ENCODE measurements at places on chromosomes 16 and 17.

DNA sequence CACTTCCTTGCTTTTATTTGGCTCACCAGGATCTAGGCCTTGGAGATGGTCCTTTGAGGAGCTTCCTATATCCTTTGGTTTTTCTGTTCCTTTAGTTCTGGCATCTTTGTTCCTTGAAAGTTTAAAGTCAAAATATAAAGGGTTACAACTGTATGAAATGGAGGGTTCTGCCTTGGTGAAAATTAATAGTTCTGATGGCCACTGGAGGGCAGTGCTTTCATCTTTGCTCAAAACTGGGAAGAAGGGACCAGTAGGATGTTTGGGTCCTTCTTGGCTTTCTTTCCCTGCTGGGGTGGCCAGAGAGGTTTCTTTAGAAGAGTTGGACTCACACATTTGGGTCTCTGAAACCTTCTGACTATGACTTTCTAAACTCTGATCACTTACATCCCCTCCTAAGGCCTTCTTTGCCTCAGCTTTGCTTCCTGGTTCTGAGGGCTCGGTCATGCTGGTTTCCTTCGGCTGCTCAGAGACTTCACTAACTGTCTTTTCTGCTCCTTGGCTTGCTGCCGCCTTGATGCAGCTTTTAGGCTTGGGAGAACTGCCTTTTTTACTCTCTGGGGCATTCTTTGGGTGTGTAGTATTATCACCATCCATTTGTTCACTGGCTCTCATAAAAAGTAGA, 10.9 kb upstream of the ITGA2B start:
- no peak for DNase-seq

GRCh38 chr17:6085812-6086211, 15.6 kb downstream of the WSCD1 start:
- DNase-seq = no peak

- no peak for DNase-seq
Observed at GRCh38 chr17:40921026-40921425, 16.4 kb downstream of the KRT23 start.

- no peak for DNase-seq
Observed at GRCh38 chr16:82888591-82889001, 261.8 kb downstream of the CDH13 start.

DNA sequence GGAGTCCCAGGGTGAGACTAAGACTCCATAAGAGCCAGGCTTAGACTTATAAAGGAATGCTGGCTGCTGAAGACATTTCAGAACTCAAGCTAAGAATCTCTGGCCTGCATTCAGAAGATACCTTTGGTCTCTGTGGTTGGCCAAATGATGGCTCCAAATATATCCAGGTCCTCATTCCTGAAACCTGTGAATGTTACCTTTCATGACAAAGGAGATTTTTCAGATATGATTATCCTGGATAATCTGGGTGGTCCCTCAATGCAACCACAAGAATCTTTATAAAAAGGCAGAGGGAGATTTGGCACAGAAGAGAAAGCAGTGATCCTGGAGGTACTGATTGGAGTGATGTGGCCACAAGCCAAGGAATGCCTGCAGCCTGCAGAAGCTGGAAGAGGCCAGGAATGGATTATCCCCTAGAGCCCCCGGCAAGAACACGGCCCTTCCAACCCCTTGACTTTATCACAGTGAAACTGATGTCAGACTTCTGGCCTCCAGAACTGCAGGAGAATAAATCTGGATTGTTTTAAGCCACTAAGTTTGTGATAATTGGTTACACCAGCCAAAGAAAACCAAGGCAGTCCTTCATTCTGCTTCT, 253.3 kb downstream of the SLC39A11 start:
- DNase-seq = no peak

DNA sequence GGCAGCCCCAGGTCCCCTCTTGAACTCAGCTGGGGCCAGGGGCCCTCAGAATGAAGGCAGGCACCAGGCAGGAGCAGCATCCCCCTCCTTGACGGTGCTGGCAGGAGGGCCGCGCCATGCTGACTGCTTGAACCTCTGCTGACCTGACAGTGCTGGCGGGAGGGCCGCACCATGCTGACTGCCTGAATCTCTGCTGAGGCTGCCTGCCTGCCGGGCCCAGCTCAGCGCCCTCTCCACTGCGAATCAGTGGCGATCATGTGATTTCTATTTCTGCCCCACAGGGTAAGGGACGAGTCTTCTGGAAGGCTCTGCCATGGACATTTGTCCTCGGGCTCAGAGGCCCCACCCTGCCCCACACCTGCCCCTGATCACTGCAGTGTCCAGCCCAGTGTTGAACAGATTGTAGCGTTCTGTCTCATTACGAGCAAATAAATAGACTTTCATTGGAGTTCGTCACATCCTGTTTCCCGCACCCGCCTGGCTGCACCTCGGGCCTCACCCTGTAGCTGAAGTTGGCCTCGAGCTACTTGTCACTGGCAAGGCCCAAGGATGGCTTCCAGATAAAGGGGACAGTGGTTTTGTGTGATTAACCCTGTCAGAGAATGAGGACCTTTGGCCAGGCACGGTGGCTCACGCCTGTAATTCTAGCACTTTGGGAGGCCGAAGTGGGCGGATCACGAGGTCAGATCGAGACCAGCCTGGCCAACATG, 8.6 kb downstream of the C16orf90 start:
- no peak for DNase-seq

- no peak for DNase-seq
Observed at GRCh38 chr17:250487-251300, 69.2 kb upstream of the DOC2B start.

GRCh38 chr17:73620414-73620813, 23.8 kb downstream of the SDK2 start:
- no peak for DNase-seq

- no peak for DNase-seq
Observed at GRCh38 chr16:83674931-83675535, 132.7 kb upstream of the HSBP1 start.

DNA sequence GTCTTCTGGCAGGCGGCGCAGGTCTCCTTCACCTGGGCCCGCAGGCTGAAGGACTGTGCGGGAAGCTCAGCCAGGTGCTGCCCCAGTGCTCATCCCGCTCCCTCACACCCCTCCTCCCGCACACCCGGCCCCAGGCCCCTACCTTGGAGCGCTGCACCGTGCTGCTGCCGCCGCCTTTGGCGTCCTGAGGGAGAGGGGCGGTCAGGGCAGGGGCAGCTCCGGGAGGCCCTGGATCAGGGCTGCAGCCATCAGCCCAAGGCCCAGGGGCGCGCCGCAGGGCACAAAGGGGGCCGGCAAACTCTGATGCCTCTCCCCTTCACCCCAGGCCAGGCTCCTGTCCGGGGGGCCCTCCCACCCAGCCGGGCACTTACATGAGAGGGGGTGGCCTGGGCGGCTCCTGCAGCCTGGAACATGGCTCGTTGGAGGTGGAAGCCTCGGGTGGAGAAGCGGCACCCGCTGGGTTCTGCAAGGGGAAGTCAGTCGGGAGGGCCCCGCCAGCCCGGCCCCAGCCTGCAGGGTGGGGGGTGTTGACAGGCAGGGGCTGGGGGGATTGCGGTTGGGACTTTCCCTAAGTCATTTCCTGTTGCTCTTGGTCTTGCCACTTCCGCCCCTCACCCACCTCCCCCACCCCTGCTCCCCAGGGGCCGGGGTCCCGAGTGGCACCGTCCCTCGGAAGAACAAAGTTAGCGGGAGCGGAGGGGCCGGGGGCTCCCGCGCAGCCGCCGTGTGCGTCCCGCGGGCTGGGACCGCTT, 863 bp downstream of the LIMD2 start:
- peak; percentile 94 for DNase-seq

GRCh38 chr17:53950858-53951250, 128.1 kb downstream of the KIF2B start:
- DNase-seq = no peak

GRCh38 chr17:258045-258734, 76.7 kb upstream of the DOC2B start:
- DNase-seq = no peak

DNA sequence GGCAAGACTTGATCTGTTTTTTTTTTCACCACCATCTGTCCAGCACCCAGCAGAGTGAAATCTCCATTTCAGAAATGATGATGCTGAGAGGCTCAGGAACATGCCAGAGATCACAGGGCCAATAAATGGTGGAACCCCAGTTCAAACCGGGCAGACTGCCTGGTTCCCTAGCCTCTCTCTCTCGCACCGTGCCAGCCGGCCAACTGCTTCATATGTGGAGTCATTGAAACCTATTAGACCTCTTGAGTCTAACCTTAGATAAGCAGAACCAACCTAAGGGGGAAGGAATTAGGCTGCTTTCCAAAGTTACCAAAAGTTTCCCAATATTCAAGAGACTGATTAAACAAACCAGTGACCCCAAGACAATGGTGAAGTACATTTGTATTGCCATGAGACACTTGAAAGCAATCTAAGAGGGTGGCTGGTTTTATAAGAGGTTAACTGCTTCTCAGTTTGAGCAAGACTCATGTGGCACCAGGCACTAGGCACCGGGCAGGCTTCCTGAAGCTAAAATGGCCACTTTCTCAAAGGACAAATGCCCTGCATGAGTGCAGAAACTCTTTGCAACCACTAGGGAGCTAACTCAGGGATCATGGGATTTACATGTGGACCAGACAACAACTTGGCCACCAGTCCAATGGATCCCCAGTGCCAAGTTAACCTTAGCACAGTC, 18.4 kb downstream of the TOX3 start:
- no peak for DNase-seq

GRCh38 chr16:6374821-6375220, 957.8 kb upstream of the RBFOX1 start:
- no peak for DNase-seq

GRCh38 chr17:39973496-39973895, 7.1 kb upstream of the PSMD3 start:
- DNase-seq = no peak

- DNase-seq = no peak
Observed at GRCh38 chr17:61897548-61898180, 30.1 kb downstream of the INTS2 start.

DNA sequence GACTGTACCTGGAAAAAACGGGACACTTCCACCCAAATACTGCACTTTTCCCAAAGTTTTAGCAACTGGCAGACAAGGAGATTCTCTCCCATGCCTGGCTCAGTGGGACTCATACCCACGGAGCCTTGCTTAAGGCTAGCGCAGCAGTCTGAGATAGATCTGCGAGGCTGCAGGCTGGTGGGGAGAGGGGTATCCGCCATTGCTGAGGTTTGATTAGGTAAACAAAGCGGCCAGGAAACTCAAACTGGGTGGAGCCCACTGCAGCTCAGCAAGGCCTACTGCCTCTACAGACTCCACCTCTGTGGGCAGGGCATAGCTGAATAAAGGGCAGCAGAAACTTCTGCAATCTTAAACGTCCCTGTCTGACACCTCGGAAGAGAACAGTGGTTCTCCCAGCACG, 44.8 kb downstream of the UTP18 start:
- no peak for DNase-seq

DNA sequence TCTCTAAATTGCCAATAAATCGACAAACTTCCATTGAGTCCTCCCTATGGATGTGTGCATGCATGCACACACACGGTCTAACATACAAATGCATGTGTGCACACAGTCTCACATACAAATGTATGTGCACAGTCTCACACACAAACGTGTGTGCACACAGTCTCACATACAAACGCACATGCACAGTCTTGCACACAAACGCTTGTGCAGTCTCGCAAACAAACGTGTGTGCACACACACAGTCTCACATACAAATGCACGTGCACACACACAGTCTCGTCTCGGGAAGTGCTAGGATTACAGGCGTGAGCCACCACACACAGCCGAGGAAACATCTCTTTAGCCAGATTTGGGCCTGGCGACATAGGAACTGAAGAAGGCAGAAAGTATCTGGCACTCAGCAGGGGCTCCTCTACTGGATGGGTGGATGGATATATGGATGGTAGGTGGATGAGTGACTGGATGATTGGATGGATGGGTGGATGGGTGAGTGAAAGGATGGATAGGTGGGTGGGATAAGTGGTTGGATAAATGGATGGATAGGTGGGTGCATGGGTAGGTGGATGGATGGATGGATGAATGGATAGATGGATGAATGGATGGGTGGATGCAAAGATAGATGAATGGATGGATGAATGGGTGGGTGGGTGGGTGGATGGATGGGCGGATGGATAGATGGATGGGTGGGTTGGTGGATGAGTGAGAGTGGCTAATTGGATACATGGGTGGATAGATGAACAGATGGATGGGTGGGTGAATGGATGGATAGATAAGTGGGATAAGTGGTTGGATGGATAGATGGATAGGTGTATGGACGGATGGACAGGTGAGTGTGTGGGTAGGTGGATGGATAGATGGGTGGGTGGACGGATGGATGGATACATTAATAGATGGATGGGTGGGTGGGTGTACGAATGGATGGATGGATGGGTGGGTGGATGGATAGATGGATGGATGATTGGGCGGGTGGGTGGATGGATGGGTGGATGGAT, 48.9 kb upstream of the FASN start:
- no peak for DNase-seq

DNA sequence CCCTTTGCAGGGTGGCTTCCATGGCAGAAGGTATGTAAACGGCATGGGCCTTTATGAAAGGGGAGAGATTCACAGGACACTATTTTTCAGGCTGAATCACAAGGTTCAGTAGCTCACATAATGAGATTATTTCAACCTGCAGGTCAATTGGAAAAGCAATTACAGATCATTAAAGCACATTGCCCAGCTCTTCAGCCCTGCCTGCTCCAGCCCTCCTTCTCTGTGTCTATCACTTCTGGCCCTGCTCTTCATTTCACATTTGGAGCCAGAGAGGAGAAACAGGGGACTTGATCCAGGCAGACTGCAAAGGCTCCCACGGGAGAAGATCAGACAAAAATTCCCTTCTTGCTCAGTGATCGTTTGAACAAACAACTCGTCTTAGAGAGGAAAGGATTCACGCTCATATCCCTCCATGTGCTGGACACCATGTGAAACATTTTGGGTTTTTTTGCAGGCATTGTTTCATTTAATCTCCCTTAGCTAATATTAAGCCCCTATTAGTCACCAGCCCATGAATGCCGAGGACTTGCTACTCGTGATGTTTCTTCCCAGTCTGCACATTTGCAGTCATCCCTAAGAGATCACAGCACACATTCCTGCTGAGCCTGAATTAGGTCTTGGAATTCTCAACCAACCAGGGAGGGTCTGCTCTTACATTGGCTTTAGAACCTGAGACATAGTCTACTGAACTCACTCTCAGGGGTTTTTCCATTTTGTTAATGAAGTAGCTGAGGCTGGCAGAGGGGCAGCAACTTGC, 443.9 kb upstream of the CCL2 start:
- no peak for DNase-seq

DNA sequence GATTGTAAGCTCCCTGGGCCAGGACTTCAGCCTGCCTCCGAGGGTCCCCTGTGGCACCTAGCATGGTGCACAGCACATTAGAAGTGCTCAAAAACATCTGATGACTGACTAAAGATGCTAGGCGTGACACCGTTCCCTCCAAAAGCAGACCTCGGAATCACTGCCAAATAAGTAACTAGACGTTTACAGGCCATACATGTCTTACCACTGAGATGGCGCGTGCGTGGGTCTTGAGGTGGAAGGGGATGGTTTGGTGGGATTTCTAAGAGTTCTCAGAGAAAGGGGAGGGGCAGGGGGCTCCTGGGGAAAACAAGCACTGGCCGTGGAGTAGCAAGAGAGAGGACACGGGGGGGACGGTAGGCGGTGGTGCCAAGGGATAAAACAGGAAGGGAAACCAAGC, 12.4 kb downstream of the MPO start:
- DNase-seq = no peak

Data from CD4-positive, alpha-beta T cell treated with Interferon alpha-2 for 1 hour (primary cell).